Fibroblast of lung (primary cell): ENCODE measurements at places on chromosomes 11 and 22. TPM values are rescaled to one million over a fixed set of nuclear protein-coding genes. Genes with fewer than 3 reads are reported as not detected.

DNA sequence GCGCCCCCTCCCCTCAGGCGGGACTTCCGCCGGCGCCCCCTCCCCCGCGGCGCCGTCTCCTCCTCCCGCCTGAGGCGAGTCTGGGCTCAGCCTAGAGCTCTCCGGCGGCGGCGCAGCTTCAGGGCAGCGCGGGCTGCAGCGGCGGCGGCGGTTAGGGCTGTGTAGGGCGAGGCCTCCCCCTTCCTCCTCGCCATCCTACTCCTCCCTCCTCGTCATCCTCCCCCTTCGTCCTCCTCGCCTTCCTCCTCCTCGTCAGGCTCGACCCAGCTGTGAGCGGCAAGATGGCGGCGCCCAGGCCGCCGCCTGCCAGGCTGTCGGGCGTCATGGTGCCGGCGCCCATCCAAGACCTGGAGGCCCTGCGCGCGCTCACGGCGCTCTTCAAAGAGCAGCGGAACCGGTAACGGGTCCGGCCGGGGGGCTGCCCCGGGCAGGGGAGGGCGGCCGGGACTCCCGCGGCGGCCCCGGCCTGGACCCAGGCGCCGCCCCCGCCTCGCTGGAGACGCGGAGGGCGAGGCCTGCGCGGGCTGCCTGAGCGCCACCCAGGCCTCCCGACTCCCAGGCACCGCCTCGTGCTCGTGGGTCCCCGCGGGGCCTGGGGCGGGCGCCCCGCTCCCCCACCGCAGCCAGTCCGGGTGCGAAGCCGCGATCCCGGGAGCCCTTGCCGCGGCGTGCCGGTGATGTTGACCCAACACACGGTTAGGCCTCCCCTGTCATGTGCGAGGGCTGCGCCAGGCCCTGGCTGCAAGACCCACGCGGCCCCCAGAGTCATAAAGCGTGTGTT lies at the start of gene ATXN10:
Gene ATXN10, plus strand, starts transcription at position 52 of the 781 bp plus-strand sequence. Its CDS starts 230 bp downstream, at position 282.
- peak; percentile 77 for DNase-seq

DNA sequence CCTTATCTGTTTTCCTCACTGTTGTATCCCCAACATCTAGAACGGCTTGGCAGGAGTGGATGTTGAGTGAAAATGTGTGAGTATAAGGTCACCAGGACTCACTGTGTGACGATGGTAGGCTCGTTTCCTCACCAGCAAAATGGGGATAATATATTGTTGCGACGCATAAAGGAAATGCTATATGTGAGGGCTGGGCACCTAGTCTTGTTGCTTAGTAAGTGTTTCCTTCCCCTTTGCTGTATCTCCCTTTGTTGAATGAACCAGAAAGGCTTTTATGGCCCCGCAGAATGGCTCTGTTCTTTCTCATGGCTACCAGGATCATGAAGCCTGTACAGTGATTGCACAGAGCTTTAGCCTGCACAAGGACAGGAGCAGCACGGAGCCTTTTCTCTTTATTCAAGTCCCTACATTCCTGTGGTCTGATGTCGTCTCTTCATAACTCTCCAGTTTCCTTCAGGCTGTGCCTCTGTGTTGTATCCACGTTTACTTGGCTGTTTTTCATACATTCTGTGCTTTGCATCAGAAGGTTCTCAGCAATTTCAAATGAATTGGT lies 5.4 kb downstream of the TNRC6B start:
- DNase-seq: peak; percentile 92

- no peak for DNase-seq
Observed at GRCh38 chr22:35862697-35863096, 145.0 kb downstream of the APOL5 start.

- no peak for DNase-seq
Observed at GRCh38 chr11:121931748-121932352, 184.2 kb downstream of the BLID start.

- DNase-seq: no peak
Observed at GRCh38 chr11:21465203-21465602, 727.7 kb upstream of the ANO5 start.

Gene KCNK4
- total RNA-seq: under 0.01 TPM in 1 of 2 replicates, not detected in the other

DNA sequence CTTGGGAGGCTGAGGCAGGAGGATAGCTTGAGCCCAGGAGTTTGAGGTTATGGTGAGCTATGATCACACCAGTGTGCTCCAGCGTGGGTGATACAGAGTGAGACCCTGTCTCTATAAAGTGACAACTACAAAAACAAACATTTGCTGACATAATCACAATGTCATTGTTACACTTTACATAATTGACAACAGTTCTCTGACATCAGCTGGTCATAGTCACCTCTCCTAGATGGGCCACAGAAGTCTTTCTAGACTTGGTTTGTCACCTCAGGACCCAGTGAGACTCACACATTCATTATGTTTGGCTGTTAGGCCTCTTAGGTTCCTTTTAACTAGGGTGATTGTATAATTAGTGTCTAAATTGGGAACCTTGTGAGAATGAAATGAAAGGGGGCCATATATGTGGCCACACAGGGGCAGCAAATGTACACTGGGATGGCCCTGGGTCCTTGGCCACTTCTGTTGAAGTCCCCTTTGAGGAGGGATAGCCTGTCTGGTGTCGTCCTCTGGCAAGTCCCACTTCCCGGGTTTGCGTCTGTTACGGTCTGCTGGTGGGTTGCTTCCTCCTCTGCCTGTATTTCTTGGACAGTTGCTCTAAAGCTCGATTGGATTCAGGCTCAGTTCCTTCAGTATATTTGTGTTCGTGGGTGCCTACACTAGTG lies 5.8 kb upstream of the PPIL2 start:
- DNase-seq: no peak

- no peak for DNase-seq
Observed at GRCh38 chr22:21738966-21739365, 3.4 kb upstream of the YPEL1 start.

DNA sequence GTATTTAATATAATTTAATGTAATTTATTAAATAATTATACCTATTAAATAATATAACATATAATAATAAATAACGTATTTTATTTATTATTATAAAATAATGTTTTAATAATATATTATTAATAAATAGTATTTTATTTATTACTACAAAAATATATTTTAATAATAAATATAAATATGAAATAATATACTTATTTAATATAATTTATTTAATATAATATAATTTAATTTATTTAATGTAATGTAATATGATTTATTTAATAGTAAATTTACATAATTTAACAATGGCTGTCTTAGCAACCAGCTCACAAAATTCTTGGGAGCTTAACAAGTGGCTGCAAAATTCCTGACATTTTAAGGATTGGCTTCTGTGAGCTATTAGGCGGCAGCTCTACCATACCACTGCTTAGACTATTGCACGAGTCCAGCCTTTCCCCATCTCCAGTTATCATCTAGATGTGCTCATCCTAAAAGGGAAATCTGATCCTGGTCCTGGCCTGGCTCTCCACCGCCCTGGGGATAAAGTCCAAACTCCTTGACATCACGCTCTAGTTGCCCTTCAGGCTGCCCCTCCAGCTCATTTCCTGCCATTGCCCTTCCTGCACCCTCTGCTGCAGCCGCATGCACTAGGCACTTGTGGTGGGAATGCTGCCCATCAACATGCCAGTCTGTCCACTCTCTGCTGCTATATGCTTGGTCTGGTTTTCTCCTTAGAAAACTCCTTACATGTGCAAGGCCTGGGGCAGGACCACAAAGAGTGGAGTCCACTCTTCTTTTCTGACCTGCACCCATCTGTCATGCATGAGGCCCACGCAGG lies 9.8 kb downstream of the MMP20 start:
- peak; percentile 20 for DNase-seq

Gene ISX
- total RNA-seq: not detected in 2 replicates

GRCh38 chr22:45928726-45929368 lies 48.1 kb downstream of the WNT7B start:
- DNase-seq: no peak

DNA sequence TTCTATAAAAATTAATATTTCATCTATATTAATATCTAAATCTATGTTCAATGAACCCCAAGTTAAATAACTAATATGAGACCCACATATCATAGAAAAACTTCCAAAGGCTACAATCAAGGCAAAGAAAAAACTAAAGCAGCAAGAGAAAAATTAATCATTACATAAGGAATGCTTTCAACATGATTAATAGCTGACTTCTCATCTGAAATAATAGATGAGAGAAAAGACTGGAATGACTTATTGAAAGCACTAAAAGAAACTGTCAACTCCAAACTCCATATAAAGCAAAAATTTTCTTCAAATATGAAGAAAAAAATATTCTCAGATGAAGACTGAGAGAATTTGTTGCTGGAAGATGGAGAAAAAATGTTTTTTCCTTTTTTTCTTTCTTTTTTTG lies 13.0 kb downstream of the TRIM5 start:
- no peak for DNase-seq

- no peak for DNase-seq
Observed at GRCh38 chr11:70872955-70873735, 379.2 kb downstream of the SHANK2 start.

Gene BIRC3
- 3.3 TPM in 2 replicates for total RNA-seq

GRCh38 chr11:13134066-13134465 lies 125.0 kb downstream of the RASSF10 start:
- no peak for DNase-seq

- no peak for DNase-seq
Observed at GRCh38 chr22:37618072-37618656, 9.5 kb downstream of the GGA1 start.
